Liver (tissue), 10 donors: ENCODE measurements at places on chromosomes 12 and 14. TPM values are rescaled to one million over a fixed set of nuclear protein-coding genes. Genes with fewer than 3 reads are reported as not detected.
A peak's percentile ranks its signal among the peaks of the same experiment; 100 is the strongest.

ASB2 gene
- 0.56 TPM for total RNA-seq

DNA sequence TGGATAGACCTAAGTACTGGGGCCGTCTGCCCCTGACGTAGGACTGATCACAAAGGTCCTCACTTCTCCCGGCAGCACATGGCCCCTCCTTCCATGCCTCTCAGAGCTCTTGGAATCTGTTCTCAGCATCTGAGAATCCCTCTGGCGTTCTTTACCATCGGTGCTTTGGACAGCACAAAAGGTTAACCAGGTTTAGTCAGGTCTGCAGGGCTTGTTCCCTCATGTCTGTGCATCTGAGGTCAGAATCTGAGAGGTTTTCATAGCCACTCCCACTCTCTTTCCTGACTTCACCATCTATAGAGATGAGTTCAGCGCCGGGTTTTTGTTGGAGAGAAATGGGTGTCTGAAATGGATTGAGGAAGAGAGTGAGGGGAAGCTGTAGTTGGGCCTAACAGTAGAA is 130.0 kb upstream of the ARHGAP5 start:
- no peak overlapping the region for H3K27ac ChIP-seq
- no peaks in the 10 kb centered on the region for H3K27me3 ChIP-seq
- no peaks in the 10 kb centered on the region for H3K4me1 ChIP-seq
- no peak overlapping the region for H3K4me3 ChIP-seq
- H3K36me3 ChIP-seq = no peaks in the 10 kb centered on the region

DNA sequence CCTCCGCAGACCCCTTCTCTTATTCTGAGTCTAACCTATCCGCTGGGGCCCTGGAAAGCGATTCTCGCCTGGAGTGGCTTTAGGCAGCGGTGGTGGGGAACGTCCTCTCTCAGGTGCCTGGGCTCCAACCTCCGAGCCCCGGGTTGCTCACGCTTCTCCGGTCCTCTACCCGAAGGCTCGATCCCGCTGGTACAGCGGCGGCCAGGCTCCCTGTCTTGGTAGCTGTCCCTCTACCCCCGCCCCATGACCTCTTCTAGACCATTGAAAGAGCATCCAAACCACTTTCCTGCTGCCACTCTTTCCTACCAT is 505 bp upstream of the HEBP1 start:
- DNase-seq = no peak
- H3K4me3 ChIP-seq = peak overlapping the region; percentile 79
- H3K27ac ChIP-seq = peak overlapping the region; percentile 86
- peaks cover 38% of the 10 kb centered on the region for H3K4me1 ChIP-seq

DNA sequence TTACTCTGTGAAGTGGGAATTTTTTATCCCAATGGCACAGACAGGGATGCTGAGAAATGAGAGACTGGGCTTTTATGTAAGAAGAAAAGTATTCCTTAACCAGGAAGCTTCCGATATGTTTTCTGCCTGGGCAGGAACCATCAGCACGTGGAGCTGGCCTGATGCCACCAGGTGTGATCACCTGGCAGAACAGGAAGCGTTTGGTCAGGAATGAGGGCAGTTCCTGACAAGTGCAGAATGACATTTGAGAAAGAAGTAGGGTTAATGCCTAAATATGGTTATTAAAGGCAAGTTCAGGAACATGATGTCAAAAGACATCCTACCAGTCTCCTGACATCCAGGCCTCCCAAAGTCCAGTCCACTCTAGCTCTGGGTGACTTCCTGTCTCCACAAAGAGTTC is 210.3 kb downstream of the NUAK1 start:
- no peaks in the 10 kb centered on the region for H3K36me3 ChIP-seq
- H3K4me3 ChIP-seq = no peak overlapping the region
- H3K27me3 ChIP-seq = no peaks in the 10 kb centered on the region
- H3K4me1 ChIP-seq = no peaks in the 10 kb centered on the region

GRCh38 chr12:131869871-131870418 is 24.5 kb upstream of the ULK1 start:
- H3K4me3 ChIP-seq = no peak overlapping the region
- no peaks in the 10 kb centered on the region for H3K36me3 ChIP-seq
- no peaks in the 10 kb centered on the region for H3K4me1 ChIP-seq
- H3K27ac ChIP-seq = no peak overlapping the region

- no peaks in the 10 kb centered on the region for H3K36me3 ChIP-seq
- no peak overlapping the region for H3K4me3 ChIP-seq
- no peak for DNase-seq
- H3K27ac ChIP-seq = no peak overlapping the region
- no peaks in the 10 kb centered on the region for H3K4me1 ChIP-seq
Measured at GRCh38 chr12:63967358-63968145, 123.1 kb downstream of the SRGAP1 start.

OR10G3 gene
- total RNA-seq = not detected

DENND5B gene
- total RNA-seq = 23.1 TPM

- peaks cover 5% of the 10 kb centered on the region for H3K4me1 ChIP-seq
- H3K27ac ChIP-seq = no peak overlapping the region
- no peak overlapping the region for H3K4me3 ChIP-seq
- DNase-seq = no peak
- H3K36me3 ChIP-seq = no peaks in the 10 kb centered on the region
- no peaks in the 10 kb centered on the region for H3K27me3 ChIP-seq
Measured at GRCh38 chr12:90246688-90247087, 538.0 kb upstream of the ATP2B1 start.

- DNase-seq = no peak
- no peak overlapping the region for H3K4me3 ChIP-seq
- H3K4me1 ChIP-seq = peaks cover 16% of the 10 kb centered on the region
- no peak overlapping the region for H3K27ac ChIP-seq
Measured at GRCh38 chr14:64951724-64952123, 9.2 kb upstream of the GPX2 start.

- H3K4me3 ChIP-seq = no peak overlapping the region
- H3K4me1 ChIP-seq = no peaks in the 10 kb centered on the region
- H3K27ac ChIP-seq = no peak overlapping the region
- H3K36me3 ChIP-seq = no peaks in the 10 kb centered on the region
- H3K27me3 ChIP-seq = no peaks in the 10 kb centered on the region
Measured at GRCh38 chr14:48853159-48853558, 733.0 kb downstream of the RPS29 start.

GRCh38 chr12:85775091-85775490 is 61.1 kb downstream of the RASSF9 start:
- H3K4me3 ChIP-seq = no peak overlapping the region
- H3K27ac ChIP-seq = no peak overlapping the region
- no peaks in the 10 kb centered on the region for H3K4me1 ChIP-seq

DNA sequence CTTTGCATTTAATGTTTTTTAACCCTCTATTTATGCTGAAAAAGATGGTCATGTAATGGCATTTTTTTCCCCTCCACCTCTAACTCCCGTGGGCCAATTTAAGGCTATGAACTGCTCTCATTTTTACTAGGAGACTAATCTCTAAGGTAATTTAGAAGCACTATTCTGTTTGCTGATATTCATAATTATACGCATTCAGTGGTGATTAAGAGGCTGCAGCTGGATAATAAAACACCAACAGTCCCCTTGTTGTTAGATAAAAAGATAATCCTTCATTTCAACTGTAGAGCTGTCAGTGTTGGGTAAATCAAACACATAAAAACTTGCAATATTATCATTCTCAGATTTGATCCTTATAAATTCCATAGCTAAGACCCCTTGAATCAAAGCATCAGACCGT is 8.9 kb downstream of the MYO1H start:
- H3K27ac ChIP-seq = no peak overlapping the region
- no peaks in the 10 kb centered on the region for H3K36me3 ChIP-seq
- H3K4me3 ChIP-seq = no peak overlapping the region

- H3K36me3 ChIP-seq = no peaks in the 10 kb centered on the region
- DNase-seq = no peak
- no peaks in the 10 kb centered on the region for H3K27me3 ChIP-seq
- H3K27ac ChIP-seq = no peak overlapping the region
- no peak overlapping the region for H3K4me3 ChIP-seq
Measured at GRCh38 chr14:32625211-32625610, 296.1 kb downstream of the AKAP6 start.

- peaks cover 4% of the 10 kb centered on the region for H3K27me3 ChIP-seq
- H3K4me1 ChIP-seq = no peaks in the 10 kb centered on the region
- no peaks in the 10 kb centered on the region for H3K36me3 ChIP-seq
- no peak overlapping the region for H3K4me3 ChIP-seq
Measured at GRCh38 chr14:24692382-24693352, 58.7 kb upstream of the GZMB start.

DNA sequence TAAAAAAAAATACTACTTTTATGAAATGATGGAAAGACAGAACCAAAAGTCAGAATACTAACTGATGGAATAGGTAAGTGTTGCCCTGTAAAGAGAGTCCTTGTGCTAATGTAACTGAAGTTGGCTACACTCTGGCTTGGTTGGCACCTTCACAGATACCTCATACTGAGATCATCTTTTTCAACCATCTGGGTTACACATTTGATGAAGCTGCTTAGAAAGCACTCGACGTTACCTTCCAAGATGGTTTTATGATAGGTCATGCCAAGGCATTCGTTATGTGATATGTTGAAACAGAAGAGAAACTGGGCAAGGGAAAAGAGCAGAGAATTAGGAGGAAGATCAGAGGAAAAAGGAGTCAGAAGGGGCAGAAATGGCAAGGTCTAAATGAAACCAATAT is 203.8 kb downstream of the ADAMTS20 start:
- no peaks in the 10 kb centered on the region for H3K36me3 ChIP-seq
- H3K4me1 ChIP-seq = no peaks in the 10 kb centered on the region
- no peak for DNase-seq
- H3K27me3 ChIP-seq = no peaks in the 10 kb centered on the region
- H3K27ac ChIP-seq = no peak overlapping the region
- H3K4me3 ChIP-seq = no peak overlapping the region

- no peaks in the 10 kb centered on the region for H3K36me3 ChIP-seq
- H3K4me1 ChIP-seq = no peaks in the 10 kb centered on the region
- no peak overlapping the region for H3K27ac ChIP-seq
- no peak for DNase-seq
- no peak overlapping the region for H3K4me3 ChIP-seq
- no peaks in the 10 kb centered on the region for H3K27me3 ChIP-seq
Measured at GRCh38 chr14:102751088-102751487, 26.2 kb upstream of the TRAF3 start.

CLEC6A gene
- total RNA-seq = not detected

- no peak overlapping the region for H3K4me3 ChIP-seq
- DNase-seq = no peak
- H3K27ac ChIP-seq = no peak overlapping the region
- H3K4me1 ChIP-seq = no peaks in the 10 kb centered on the region
Measured at GRCh38 chr12:92606956-92607355, 95.8 kb upstream of the PLEKHG7 start.

DNA sequence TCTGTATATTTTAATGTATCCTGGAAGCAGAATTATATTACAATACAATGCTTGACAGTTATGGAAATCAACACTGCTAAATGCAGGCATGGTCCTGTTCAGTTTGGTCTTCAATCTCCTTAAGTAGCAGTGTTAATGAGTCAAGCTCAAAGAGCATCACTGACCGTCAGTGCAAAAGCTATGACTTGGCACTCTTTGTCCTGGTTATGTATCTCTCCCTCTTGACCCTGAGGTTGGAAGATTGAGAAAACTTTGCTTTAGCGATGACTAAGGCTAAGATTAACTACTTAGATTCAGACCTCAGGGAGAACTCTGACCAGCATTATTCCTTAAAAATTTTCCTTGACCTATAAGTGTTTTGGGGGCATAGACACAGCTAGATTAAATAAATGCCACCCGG is 10.9 kb downstream of the CLEC7A start:
- H3K27me3 ChIP-seq = no peaks in the 10 kb centered on the region
- H3K4me1 ChIP-seq = no peaks in the 10 kb centered on the region
- no peak for DNase-seq
- no peak overlapping the region for H3K27ac ChIP-seq

RPL10L gene
- total RNA-seq = not detected

TSHR gene
- 0.08 TPM for total RNA-seq

- peak overlapping the region; percentile 96 for H3K27ac ChIP-seq
- H3K4me3 ChIP-seq = peak overlapping the region; percentile 99
- DNase-seq = no peak
Measured at GRCh38 chr12:109475993-109476806, 900 bp downstream of the KCTD10 start.

DNA sequence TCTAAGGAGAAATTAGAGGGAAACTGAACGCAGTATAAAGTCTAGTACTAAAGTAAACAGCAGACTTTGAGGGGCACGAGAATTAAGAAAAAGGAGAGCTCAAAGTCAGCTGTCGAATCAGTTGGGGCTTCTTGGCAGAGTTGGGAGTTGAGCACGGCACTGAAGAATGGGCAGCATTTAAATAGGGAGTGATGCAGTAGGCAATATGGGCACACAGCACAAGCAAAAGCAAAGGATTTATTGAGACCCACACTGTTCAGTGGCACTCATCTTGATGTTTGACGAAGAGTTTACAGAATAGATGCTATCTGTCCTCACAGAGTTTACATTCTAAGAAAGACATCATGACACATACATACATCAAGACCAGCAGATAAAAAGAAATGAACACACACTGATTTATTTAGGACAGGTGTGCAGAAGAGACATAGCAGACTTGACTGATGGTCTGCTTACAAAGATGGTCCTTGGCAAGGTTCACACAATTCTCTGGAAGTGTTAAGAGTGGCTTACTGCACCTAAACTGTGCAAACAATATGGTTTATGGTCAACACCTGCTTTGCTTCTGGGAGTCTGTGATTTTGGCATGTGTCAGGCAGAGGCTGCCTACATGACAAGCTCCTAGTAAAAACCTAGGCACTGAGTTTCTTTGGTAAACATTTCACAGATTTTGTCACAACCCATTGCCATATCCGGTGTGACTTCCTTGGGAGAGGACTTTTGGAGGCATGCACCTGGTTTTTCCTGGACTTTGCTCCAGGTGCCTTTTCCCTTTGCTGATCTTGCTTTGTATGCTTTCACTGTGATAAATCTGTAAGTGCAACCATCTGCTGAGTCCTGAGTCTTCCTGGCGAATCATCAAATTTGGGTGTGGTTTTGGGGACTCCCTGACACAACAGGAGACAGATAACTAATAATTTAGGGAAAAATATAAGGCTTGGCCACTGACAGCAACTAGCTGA is 26.3 kb downstream of the ALKBH1 start:
- DNase-seq = no peak
- H3K36me3 ChIP-seq = peaks cover 7% of the 10 kb centered on the region
- H3K4me1 ChIP-seq = no peaks in the 10 kb centered on the region
- H3K4me3 ChIP-seq = no peak overlapping the region
- no peak overlapping the region for H3K27ac ChIP-seq

DNA sequence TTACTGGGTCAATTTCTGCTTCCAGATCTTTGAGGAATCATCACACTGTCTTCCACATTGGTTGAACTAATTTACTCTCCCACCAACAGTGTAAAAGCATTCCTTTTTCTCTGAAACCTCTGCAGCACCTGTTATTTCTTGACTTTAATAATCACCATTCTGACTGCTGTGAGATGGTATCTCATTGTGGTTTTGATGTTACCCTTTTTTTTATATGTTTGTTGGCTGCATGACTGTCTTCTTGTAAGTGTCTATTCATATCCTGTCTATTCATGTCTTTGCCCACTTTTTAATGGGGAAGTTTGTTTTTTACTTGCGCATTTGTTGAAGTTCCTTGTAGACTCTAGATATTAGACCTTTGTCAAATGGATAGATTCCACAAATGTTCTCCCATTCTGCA is 324.9 kb downstream of the NAV3 start:
- H3K27me3 ChIP-seq = no peaks in the 10 kb centered on the region
- DNase-seq = no peak
- no peaks in the 10 kb centered on the region for H3K36me3 ChIP-seq
- H3K4me3 ChIP-seq = no peak overlapping the region
- no peak overlapping the region for H3K27ac ChIP-seq
- no peaks in the 10 kb centered on the region for H3K4me1 ChIP-seq
